Right ventricle myocardium superior (tissue), 1 donor: ENCODE measurements at places on chromosomes 12 and 14. TPM values are rescaled to one million over a fixed set of nuclear protein-coding genes. Genes with fewer than 3 reads are reported as not detected.

The SIX1 gene
- not detected for total RNA-seq

The SMIM41 gene
- 0.35 TPM for total RNA-seq

The SOS2 gene
- 29.5 TPM for total RNA-seq

The SMOC1 gene
- total RNA-seq: 1.8 TPM

The AQP5 gene
- 0.38 TPM for total RNA-seq

DNA sequence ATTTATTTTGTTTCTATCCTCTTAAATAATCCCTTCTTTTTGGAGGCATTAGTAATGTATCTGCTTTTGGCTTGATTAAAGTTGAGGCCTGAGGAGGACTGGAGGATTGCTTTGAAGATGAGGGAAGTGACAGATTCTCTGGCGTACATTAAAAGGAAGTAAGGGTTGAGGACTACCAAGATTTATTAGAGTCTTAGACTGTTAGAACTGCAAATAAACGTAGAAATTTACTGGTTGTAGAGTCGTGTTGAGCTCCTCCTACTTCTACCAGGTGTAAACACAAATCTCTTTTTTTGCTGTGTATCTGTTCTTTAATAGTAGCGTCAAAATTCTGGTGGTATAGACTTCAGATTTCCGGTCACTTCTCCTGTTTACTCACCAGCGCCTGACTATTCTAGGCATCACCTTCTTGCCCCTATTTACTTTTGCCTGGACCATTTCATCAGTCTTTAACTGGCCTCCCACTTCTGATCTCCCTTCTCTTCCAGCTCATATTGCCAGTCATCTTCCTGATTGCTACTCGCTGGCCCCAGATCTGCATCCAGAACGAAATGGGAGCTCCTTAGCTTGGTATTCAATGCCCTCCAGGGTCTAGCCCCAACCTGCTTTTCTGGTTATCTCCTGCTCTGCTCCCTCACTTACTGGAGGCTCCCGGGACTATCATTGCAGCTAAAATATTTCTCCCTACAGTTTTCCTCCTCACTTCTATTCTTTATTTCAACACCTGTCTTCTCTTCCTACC lies 8.4 kb upstream of the EID3 start:
- DNase-seq: no peak
